ENCODE measurements at places on chromosomes 6 and 20.

DNA sequence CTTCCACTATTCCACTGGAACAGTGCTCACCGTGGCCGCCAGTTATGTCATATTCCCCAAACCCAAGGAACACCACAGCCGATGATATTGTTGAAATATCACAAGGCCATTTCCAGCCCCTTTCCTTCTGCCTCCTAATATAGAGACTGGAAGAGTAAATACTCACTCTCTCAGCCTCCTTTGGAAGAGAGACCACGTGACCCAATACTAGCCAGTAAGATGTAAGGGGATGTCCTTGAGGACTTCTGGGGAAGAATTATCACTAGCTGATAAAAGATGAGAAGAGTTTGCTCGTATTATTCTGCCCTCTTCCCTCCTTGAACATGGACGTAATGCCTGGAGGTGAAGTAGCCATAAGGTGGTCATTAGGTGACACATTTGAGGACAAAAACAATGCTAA is 13.5 kb downstream of the MAK start:
- no peak for DNase-seq

DNA sequence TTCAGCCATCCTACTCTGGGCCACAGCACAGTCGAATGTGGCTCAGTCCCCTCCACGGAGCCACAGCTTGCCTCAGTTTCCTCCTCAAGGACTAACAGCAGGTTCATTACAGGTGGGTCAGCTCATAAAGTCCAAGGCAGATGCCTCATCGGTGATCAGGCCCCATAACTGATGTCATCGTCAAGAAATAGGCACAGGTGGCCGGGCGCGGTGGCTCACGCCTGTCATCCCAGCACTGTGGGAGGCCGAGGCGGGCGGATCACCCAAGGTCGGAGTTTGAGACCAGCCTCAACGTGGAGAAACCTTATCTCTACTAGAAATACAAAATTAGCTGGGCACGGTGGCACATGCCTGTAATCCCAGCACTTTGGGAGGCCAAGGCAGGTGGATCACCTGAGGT is 3.4 kb downstream of the UCKL1 start:
- no peak for DNase-seq

- DNase-seq: no peak
Measured at GRCh38 chr6:142761756-142762155, 183.2 kb downstream of the HIVEP2 start.

DNA sequence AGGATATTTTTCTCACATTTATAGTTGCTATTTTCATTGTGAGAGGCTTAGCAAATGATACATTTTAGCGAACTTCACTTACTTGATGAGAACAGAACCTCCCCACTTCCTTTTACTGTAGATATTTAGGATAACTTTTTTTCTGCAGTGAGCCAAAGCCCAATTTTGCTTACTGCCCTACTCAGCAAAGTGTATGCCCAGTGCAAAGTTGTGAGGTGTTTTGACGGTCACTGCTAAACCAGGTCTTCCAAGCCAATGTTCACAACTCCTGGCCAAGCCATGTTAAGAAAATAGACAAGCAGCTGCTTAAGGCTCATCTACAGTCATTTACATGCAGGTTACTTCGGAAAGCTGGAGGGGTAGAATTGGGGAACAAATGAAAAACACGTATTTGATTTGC is 144.8 kb downstream of the ADGRG6 start:
- no peak for DNase-seq

DNA sequence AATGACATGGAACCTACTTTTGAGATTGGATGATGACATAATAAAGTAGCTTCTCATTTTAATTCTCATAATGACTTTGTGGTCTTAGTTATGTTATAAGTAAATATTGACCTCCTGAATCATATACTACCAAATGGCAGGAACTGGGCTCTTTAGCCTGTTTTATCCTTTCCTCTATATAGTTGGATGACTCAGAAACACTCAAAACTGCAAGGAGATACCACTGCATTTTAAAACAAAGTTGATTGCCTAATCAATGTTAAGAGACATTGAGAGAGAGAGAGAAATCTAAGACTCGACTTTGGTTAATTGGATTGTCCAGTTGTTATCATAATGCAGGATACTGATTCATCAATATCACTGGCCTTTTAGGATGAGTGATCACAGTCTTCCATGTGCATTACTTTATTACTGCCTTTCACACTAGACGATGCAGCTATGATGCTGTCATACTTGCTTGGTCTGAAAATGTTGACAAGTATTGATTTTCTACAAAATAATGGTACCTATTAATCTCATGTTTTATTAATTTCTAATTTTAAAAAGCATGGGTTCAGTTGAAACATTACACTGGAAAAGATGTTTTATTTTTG is 320.0 kb downstream of the NKAIN2 start:
- no peak for DNase-seq

DNA sequence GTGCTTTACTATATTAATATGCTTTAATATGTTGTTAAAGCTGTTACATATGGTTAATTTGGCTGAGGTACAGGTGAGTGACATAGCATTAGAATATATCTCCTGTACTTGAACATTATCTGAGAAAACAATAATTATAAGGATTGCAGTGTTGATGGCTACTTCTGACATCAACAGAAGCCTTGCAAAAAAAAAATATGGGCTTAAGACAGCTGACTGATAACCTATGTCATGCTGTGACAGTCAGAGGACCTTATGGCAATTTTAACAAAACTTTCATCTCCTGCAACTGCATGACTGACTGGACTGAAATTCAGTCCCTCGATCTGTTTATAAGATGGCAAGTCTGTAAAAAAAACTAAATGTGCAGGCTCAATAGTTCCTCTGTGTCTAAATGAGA is 27.5 kb upstream of the TBX18 start:
- DNase-seq: no peak

DNA sequence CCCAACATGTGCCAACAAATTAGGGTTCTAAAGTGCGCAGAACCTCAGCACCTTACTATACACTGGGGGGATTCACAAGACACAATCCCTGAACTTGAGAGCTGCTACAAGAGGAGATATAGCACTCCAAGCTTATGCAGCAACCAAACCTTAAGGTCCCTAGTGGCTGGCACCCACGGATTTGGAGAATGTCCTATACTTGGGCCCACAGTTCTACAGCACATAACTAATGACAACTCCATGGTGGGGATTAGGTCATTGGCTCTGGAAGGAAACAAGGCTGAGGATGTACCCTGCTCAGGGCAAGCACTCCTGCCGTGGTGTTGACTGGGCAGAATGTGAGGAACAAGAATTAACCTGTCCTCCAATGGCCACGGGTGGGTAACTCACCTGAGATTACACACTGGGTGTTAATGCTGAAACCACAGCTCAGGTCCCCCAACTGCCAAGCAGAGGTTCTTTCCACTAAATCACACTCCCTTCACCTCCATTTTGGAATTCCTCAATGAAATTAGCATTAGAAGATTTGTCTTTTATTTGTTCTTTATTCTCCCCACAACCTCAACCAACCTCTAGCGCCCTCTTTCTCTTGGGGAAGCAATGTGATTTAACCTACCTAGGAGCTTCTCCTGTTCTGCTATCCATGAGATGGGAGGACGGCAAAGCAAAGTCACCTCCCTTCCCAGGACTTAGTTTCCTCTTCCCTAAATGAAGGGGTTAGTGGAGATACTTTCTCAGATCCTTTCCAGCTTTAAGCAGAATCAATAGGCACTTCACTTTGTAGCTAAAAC is 32.0 kb downstream of the TRERF1 start:
- no peak for DNase-seq

- no peak for DNase-seq
Measured at GRCh38 chr20:23459461-23460150, 6.9 kb upstream of the CST11 start.

- DNase-seq: no peak
Measured at GRCh38 chr20:1527923-1528322, 29.6 kb downstream of the SIRPD start.

DNA sequence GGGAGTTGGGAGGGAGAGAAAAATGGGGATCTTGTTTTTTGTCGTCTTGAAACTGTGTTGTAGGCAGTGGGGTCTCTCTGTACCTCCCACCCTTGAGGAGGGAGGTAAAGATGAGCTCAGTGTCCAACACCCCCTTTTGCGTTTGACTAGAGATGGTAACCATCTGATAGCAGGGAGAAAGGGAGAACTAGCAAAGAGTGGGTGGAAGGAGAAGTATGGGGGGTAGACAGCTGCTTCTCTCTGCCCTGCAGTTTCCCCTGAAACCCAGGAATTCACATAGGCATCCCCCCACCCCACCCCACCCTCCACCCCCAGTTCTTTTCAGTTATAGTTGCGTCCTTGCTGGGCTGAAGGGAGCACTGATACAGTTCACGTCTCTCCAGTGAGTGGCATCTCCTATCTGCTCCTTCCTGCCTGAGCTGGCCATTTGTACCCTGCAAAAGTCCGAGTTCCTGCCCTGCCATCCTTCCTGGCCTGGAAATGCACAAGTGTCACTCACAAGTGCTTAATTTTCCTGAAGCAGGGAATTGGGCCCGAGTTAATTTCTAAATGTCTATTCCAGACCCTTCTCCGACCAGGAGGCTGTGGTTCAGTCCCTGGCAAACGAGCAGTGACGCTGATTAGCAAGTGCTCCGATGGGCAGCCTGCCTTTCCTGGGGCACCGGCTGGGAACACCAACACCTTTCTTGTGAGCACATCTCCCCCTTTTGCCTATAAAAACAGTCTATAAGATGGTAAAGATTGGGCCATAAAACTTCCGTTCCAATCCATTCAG is 1.5 kb downstream of the SIRPA start:
- DNase-seq: no peak

DNA sequence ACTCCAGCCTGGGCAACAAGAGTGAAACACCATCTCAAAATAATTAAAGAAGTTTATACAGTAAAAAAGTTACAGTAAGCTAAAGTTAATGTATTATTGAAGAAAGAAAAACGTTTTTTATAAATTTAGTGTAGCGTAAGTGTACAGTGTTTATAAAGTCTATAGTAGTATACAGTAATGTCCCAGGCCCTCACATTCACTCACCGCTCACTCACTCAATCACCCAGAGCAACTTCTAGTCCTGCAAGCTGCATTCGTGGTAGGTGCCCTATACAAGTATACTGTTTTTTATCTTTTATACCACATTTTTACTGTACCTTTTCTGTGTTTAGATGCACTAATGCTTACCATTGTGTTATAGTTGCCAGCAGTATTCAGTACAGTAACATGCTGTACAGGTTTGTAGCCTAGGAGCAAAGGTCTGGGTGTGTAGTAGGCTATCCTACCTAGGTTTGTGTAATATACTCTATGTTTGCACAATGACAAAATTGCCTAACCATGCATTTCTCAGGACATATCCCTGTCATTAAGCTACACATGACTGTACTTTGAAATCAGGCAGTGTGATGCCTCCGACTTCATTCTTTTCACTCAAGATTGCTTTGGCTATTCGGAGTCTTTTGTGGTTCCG is 16.7 kb downstream of the MGME1 start:
- DNase-seq: no peak

GRCh38 chr20:3222635-3223600 is 13.6 kb downstream of the ITPA start:
- no peak for DNase-seq

- DNase-seq: no peak
Measured at GRCh38 chr6:3569816-3570215, 113.0 kb upstream of the SLC22A23 start.
